ENCODE measurements at places on chromosomes 13 and 19.

DNA sequence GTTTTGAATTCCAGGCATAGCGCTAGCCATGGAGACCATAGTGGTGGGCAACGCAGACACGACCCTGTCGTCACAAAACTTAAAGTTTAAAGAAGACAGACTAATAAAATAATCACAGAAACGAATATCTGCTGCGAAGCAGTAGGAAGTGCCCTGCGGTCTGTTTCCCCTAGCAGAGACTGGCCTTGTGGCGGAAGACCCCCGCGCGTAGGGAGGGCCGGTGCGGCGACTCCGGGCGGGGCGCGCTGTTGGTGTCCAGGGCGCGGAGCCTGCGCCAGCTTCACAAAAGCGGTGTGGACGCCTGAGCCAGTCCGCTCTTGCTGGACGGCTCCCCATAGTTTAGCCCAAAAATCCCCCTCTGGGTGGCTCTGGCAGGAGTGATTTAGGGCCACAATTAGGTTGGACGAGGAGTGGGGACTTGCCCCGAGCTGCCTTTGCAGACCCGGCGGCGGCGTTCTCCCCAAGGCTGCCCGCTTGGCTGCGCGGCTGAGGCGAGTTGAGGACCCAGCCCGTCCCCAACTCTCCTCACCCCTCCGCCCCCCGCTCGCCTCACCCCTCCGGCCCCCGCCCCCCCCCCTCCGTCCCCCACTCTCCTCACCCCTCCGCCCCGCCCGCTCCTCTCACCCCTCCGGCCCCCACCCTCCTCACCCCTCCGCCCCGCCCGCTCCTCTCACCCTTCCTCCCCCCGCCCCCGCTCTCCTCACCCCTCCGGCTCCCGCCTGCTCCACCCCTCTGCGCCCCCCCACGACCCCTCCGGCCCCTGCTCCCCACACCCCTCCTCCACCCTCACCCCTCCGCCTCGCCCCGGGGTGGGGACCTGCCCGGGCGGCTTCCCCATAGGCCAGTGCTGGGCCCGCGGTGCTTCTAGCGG lies 14.2 kb upstream of the LATS2 start:
- no peak for DNase-seq

DNA sequence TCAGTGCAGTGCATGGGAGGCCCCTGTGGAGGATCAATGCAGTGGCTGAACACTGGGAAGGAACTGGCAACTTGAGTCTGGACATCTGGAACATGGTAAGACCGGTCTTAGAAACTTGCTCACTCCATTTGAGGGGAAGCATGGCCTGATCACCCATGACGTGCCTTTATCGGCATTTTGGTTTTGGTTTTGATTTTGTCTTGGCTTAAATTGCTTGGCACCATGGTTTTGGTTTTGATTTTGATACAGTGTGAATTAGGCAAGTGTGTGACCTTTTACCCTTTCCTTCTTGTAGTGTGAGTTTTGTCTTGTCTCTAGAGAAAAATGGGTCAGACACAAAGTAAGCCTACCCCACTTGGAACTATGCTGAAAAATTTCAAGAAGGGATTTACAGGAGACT lies 77.3 kb downstream of the ZNF486 start:
- DNase-seq: no peak

- DNase-seq: no peak
Observed at GRCh38 chr13:49610176-49610575, 18.1 kb upstream of the ARL11 start.

DNA sequence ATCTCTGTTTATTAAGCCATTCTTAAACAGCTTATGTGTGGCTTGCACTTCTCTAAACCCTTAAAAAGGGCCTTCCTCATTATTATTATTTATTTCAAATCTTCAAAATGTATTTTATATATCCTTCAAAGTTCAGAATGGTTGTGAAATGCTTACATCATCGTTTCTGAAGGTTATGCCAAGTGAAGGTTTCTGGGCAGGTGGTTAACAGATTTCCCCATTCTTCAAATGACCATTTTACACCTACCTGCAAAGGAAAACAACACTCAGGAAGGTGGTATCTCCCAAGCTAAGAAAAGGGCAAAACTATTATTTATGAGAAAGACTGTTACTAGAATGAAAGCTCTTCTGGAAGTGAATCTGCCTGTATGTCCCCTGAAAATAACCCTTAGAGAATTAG lies 191.6 kb downstream of the SHISA2 start:
- no peak for DNase-seq

DNA sequence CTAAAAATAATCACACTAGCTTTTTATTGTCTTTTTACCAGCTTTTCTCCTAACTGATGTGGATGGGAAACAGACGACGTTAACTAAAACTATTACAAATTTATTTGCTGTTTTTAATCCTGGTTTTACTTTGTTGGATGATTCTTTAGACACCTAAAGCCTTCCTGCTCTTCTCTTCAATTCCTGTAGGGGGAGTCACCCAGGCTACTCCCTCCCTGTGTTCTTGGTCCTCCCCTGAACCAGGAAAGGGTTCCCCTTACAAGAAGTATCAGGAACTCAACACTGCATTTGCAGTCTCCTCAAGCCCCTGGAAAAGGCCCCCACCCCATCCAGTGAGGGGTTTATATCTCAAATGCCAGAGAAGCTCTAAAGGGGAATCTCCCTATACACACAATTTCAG lies 206.1 kb downstream of the SUCLA2 start:
- DNase-seq: no peak

DNA sequence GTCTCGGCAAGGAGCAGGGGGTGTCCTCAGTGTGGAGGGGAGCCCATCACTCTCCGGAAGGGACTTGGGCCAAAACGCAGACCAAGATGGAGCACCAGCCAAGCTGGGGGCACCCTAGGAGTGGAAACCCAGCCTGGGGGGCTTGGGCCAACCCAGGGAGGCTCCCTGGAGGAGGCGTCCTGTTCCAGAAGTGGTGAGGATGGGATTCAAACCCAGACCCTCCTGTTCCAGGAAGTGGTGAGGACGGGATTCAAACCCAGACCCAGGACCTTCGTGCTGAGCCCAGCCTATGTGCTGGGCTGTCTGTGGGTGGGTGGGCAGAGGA lies 848 bp upstream of the PLIN4 start:
- DNase-seq: no peak
